Thoracic aorta (tissue), 2 donors: ENCODE measurements at places on chromosomes 1 and 21. TPM values are rescaled to one million over a fixed set of nuclear protein-coding genes. Genes with fewer than 3 reads are reported as not detected.

DNA sequence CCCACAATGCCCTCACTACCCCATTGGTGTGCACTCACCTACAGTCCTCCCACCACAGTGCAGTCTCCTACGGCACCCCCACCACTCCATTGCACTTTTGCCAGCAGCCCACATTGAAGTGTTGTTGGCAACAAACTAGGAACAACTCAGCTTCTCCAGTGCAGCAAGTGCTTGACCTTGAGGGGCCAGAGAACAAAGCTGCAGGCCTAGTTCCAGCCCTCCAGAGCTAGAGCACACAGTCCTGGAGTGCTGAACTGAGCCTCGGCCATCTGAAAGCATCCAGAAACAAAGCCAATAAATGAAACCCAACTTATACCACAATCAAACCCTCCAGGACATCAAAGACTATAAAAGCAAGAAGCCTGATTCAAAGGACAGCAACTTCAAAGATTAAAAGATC, 129.9 kb downstream of the C1orf94 start:
- no peaks in the 10 kb centered on the region for H3K4me1 ChIP-seq
- DNase-seq: no peak
- H3K36me3 ChIP-seq: no peaks in the 10 kb centered on the region
- H3K4me3 ChIP-seq: no peak overlapping the region
- H3K27me3 ChIP-seq: no peaks in the 10 kb centered on the region
- H3K27ac ChIP-seq: no peak overlapping the region

The OR2AK2 gene
- not detected for total RNA-seq

- H3K4me1 ChIP-seq: no peaks in the 10 kb centered on the region
- no peaks in the 10 kb centered on the region for H3K36me3 ChIP-seq
- H3K27me3 ChIP-seq: no peaks in the 10 kb centered on the region
- H3K4me3 ChIP-seq: no peak overlapping the region
- DNase-seq: no peak
These were observed 54.3 kb upstream of the SERBP1 start for GRCh38 chr1:67484492-67484891.

GRCh38 chr1:161190962-161191521, 7.8 kb downstream of the ADAMTS4 start:
- H3K27ac ChIP-seq: no peak overlapping the region
- DNase-seq: no peak
- H3K36me3 ChIP-seq: no peaks in the 10 kb centered on the region
- H3K27me3 ChIP-seq: no peaks in the 10 kb centered on the region
- no peaks in the 10 kb centered on the region for H3K4me1 ChIP-seq

The TAS1R1 gene
- 0.81 TPM for total RNA-seq

GRCh38 chr1:222948079-222948478, 133.2 kb downstream of the DISP1 start:
- no peak overlapping the region for H3K27ac ChIP-seq
- DNase-seq: no peak
- H3K27me3 ChIP-seq: no peaks in the 10 kb centered on the region

DNA sequence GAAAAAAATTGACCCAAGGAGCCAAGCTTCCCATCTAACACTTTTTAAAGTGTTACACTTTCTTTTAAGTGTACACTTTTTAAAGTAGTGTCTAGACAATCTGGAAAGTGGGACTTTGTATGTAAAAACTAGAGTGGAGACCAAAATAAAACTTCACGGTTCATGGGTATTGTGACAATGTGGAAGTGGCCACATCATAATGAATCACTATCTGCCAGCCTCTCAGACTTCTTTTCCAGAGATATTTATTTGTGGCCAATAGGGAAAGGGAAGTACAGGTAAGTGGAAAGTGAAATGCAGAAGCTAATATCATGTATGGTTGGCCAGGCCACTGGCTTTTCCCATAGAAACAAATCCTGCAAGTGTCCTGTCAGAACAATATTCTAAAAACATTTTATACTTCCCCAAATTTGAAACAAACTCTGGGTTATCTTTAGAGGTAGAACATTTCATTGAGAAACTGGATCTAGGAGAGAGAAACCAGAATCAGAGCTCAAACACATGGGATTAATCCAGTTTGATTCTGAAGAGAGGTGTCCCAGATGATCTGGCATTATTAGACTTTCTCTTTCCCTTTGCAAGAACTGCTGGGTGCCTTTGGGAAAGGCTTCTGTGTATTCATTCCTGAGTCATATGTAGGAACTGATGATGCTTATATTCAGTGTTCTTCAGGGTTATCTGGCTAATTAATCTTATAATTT, 2.0 kb downstream of the TNFSF18 start:
- no peak for DNase-seq
- no peaks in the 10 kb centered on the region for H3K27me3 ChIP-seq
- no peak overlapping the region for H3K4me3 ChIP-seq
- H3K36me3 ChIP-seq: no peaks in the 10 kb centered on the region

The TPM3 gene
- 331 TPM for total RNA-seq

GRCh38 chr1:36359911-36360550, 25.7 kb downstream of the STK40 start:
- no peak for DNase-seq
- peaks cover 17% of the 10 kb centered on the region for H3K4me1 ChIP-seq
- no peak overlapping the region for H3K4me3 ChIP-seq
- H3K27me3 ChIP-seq: no peaks in the 10 kb centered on the region
- H3K27ac ChIP-seq: no peak overlapping the region

The C1orf210 gene
- not detected for total RNA-seq

DNA sequence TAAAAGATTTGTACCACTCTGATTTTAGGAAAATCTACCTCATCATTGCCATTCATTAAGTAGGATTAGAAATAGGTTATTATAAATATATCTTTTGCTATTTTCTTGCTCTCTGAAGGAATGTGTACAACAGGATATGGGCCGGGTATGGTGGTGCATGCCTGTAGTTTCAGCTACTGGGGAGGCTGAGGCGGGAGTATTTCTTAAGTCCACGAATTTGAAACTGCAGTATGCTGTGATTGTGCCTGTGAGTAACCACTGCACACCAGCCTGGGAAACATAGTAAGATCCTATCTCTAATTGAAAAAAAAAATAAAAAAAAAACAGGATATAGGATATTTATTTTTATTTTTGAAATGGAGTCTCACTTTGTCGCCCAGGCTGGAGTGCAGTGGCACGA, 50.0 kb downstream of the CLIC4 start:
- no peak overlapping the region for H3K4me3 ChIP-seq
- peaks cover 41% of the 10 kb centered on the region for H3K4me1 ChIP-seq
- no peak for DNase-seq
- H3K27ac ChIP-seq: peak overlapping the region; percentile 77
- no peaks in the 10 kb centered on the region for H3K27me3 ChIP-seq

DNA sequence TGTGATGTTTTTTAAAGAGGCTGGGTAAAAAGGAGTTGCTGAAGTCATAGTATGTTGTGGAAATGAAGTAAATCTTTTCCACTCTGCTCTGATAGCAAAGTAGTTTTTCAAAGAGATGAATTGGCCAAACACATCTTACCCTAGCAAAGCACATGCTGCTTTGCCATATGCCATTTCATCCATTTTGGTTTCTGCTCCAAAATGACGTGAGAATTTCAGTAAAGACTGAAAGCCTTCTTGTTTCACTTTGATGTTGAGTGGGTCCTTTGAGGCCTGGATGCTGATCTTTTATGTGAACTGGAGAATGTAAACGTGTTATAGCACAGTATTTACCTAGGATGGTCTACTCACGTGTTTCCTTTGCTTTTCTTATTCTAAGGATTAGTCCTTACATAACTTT, 73.3 kb upstream of the PGD start:
- no peak for DNase-seq
- no peaks in the 10 kb centered on the region for H3K4me1 ChIP-seq
- no peak overlapping the region for H3K4me3 ChIP-seq
- no peaks in the 10 kb centered on the region for H3K27me3 ChIP-seq
- peaks cover 12% of the 10 kb centered on the region for H3K36me3 ChIP-seq
- no peak overlapping the region for H3K27ac ChIP-seq

The PTGS2 gene
- 12.7 TPM for total RNA-seq

DNA sequence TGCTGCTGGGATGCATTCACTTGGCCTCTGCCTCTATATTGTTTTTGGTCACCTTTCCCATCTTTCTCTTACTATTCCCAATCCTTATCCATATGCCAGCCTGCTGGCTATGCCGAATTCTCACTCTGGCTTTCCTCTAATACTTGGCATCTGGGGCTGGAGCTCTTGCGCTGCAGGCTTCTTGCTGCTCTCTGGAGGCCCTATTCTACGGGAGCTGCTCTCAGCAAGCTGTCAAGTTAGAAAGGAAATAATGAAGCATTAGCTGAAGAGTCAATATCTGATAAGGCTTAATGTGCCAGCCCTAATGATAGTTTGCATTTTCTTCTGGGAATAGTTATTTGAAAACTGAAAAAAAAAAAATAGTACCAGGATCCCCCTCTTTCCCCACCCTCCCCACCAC, 125.3 kb upstream of the CYYR1 start:
- H3K36me3 ChIP-seq: no peaks in the 10 kb centered on the region
- no peak for DNase-seq
- H3K4me3 ChIP-seq: no peak overlapping the region
- no peak overlapping the region for H3K27ac ChIP-seq
- H3K27me3 ChIP-seq: no peaks in the 10 kb centered on the region

- H3K4me3 ChIP-seq: no peak overlapping the region
- H3K27ac ChIP-seq: no peak overlapping the region
- no peak for DNase-seq
- H3K4me1 ChIP-seq: no peaks in the 10 kb centered on the region
- no peaks in the 10 kb centered on the region for H3K27me3 ChIP-seq
These were observed 88.3 kb downstream of the SMYD3 start for GRCh38 chr1:246418565-246419312.

- DNase-seq: no peak
- no peaks in the 10 kb centered on the region for H3K4me1 ChIP-seq
- no peak overlapping the region for H3K27ac ChIP-seq
- H3K27me3 ChIP-seq: no peaks in the 10 kb centered on the region
- no peak overlapping the region for H3K4me3 ChIP-seq
These were observed 39.8 kb upstream of the HSD3B1 start for GRCh38 chr1:119467219-119467618.

- no peaks in the 10 kb centered on the region for H3K36me3 ChIP-seq
- no peaks in the 10 kb centered on the region for H3K27me3 ChIP-seq
- peaks cover 41% of the 10 kb centered on the region for H3K4me1 ChIP-seq
- H3K27ac ChIP-seq: peak overlapping the region; percentile 73
- no peak for DNase-seq
- H3K4me3 ChIP-seq: peak overlapping the region; percentile 13
These were observed 21.8 kb downstream of the CAPN2 start for GRCh38 chr1:223733898-223734852.

- H3K27me3 ChIP-seq: no peaks in the 10 kb centered on the region
- no peak overlapping the region for H3K4me3 ChIP-seq
- no peak overlapping the region for H3K27ac ChIP-seq
- H3K36me3 ChIP-seq: no peaks in the 10 kb centered on the region
- DNase-seq: no peak
These were observed 375.1 kb upstream of the ZP4 start for GRCh38 chr1:238265866-238266265.

DNA sequence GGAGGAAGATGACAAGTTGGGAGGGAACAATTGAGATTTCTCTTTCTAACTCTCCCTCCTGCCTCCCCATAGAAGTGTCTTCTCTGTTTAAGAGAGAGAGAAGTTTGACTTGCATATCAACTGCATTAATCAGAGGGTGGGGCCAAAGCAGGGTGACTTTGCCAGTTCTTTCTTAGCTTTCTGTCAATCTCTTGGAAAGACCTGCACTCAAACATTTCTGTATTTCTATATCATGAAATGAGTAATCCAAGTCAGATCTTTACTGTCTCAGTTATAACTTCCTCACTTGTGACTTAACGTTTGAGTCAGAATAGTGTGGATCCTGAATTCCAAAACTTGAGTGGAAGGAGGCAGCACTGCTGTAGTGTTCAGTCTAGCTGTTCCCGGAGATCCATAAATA, 180.8 kb upstream of the KCNK2 start:
- H3K4me1 ChIP-seq: no peaks in the 10 kb centered on the region
- H3K36me3 ChIP-seq: no peaks in the 10 kb centered on the region

- H3K27me3 ChIP-seq: no peaks in the 10 kb centered on the region
- peak overlapping the region; percentile 29 for H3K4me3 ChIP-seq
- H3K4me1 ChIP-seq: peaks cover 22% of the 10 kb centered on the region
These were observed 3.9 kb downstream of the COL18A1 start for GRCh38 chr21:45408801-45409261.

The NPHS2 gene
- total RNA-seq: not detected

The PRKACB gene
- 32.2 TPM for total RNA-seq

GRCh38 chr1:11790101-11790879, 15.5 kb downstream of the MTHFR start:
- peaks cover 60% of the 10 kb centered on the region for H3K4me1 ChIP-seq
- peak overlapping the region; percentile 85 for H3K27ac ChIP-seq

The CREG1 gene
- 266 TPM for total RNA-seq

DNA sequence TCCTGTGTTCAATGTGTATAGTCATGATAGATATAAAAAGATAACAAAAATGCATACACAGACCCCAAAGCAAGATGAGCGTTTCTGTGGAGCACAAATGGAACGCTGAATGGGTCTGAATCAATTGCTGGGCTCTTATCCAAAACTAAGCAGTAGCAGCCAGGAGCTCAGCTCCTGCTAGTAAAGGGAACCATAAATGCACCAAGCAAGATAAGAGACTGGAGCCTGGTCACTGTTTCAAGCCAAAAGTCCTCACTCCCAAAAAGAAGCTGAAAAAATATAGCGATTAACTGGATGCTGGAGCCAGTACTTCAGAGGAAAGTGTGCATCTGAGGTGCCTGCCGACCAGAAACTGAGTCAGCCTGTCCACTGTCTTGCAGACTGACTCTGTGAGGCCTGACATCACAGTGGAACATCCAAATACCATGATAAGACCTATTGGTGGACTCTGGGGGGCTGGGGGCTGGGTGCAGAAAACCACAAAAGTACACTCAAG, 68.9 kb downstream of the LRRC8C start:
- DNase-seq: no peak
- no peaks in the 10 kb centered on the region for H3K36me3 ChIP-seq
- H3K4me1 ChIP-seq: no peaks in the 10 kb centered on the region
- H3K27me3 ChIP-seq: no peaks in the 10 kb centered on the region
- no peak overlapping the region for H3K27ac ChIP-seq

DNA sequence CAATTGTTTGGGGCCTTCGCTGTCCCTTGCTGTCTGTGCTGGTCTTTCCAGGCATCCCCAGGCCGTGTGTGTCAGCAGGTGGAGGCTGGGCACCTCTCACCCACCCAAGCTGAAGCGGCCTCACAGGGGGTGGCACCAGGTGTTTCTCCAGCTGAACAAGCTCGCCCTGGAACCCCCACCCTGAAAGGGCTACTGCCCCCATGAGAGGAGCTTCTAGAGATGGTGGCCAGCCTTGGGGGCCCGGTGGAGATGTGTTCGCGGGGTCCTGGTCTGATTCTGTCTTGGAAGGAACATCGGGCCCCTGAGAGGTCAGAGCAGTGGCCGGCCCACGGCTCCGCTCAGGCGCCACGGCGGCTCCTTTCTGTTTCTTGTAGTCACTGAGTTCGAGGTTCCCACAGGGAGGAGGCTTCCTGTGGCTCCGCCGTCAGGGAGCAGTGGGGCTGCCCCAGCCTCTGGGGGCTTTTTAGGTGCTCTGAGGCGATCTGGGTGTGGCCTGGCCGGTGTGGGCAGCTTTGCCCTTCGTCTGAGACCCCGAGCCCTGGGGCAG, 46.9 kb downstream of the SKI start:
- no peaks in the 10 kb centered on the region for H3K27me3 ChIP-seq
- no peaks in the 10 kb centered on the region for H3K36me3 ChIP-seq
- DNase-seq: no peak

GRCh38 chr1:202162047-202162417, 1.6 kb upstream of the PTPN7 start:
- no peaks in the 10 kb centered on the region for H3K4me1 ChIP-seq
- no peaks in the 10 kb centered on the region for H3K27me3 ChIP-seq
- no peak overlapping the region for H3K27ac ChIP-seq
- no peak for DNase-seq
- H3K36me3 ChIP-seq: no peaks in the 10 kb centered on the region
